ENCODE measurements at places on chromosomes 13 and 19. TPM values are rescaled to one million over a fixed set of nuclear protein-coding genes. Genes with fewer than 3 reads are reported as not detected.
A peak's percentile ranks its signal among the peaks of the same experiment; 100 is the strongest.

DNA sequence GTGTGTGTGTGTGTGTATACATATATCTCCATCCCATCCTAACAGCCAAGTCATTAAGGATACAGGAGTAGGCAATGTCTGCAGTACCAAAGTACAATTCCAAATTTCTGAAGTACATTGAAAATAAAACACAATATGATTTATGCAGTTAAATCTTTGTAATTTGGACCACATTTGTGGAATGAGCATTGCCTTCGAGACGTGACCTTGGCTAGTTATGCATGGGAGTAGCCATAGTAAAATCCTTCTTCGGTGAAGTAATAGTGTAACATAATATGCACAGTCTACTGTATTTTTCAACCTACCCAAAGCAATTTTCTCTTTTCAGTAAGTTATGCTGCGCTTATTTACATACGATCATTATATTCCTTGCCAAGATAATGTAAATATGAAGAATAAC lies 665.7 kb upstream of the GPC6 start:
- H3K36me3 ChIP-seq, result no peaks in the 10 kb centered on the region
- DNase-seq, result no peak

GRCh38 chr13:101262306-101262705 lies 154.0 kb downstream of the NALCN start:
- no peaks in the 10 kb centered on the region for H3K4me1 ChIP-seq
- no peaks in the 10 kb centered on the region for H3K27me3 ChIP-seq
- DNase-seq, result no peak
- no peak overlapping the region for H3K27ac ChIP-seq
- no peaks in the 10 kb centered on the region for H3K36me3 ChIP-seq
- no peak overlapping the region for H3K4me3 ChIP-seq

GRCh38 chr13:106077017-106077416 lies 458.4 kb downstream of the EFNB2 start:
- no peak overlapping the region for H3K27ac ChIP-seq
- no peaks in the 10 kb centered on the region for H3K27me3 ChIP-seq
- no peak for DNase-seq
- H3K4me1 ChIP-seq, result no peaks in the 10 kb centered on the region

DNA sequence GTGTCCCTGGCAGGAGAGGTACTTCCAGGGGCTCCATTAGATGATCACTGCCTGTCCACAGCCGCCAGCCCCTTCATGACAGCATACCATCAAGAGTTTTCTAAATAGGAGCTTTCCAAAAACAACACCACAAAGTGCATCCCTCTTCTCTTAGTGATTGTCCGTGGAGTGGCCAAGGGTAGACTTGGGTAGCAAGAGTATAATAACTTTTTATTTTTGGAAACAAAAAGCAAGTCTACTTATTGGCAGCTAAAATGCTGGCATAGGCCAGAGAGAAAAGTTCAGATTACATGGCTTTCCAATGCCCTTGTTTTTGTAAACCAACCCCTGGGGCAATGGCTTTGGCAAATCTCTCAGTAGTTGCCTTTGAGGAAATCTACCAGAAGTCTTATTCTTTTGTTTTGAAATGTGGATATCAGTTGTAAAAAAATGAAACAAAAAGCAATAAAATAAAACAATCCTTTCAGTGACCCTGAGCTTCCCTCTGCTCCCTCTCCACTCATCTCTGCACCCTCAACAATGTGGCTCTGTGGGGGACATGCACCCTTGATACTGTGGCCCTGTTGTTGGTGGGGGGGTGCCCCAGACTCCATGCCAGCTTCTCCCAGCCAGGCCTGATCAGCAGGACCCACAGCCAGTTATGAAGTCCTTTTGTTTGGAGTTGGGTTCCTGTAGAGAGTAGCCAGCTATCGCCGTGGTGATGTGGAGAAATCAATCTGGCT lies 294.1 kb downstream of the DLEU7 start:
- H3K27me3 ChIP-seq, result no peaks in the 10 kb centered on the region
- H3K27ac ChIP-seq, result no peak overlapping the region
- DNase-seq, result no peak
- no peak overlapping the region for H3K4me3 ChIP-seq
- no peaks in the 10 kb centered on the region for H3K4me1 ChIP-seq
- no peaks in the 10 kb centered on the region for H3K36me3 ChIP-seq

CEACAM1 gene
- total RNA-seq, result 2.5 TPM

- peak overlapping the region; percentile 38 for H3K4me3 ChIP-seq
- H3K27me3 ChIP-seq, result no peaks in the 10 kb centered on the region
- no peaks in the 10 kb centered on the region for H3K36me3 ChIP-seq
- peak; percentile 91 for DNase-seq
- peak overlapping the region; percentile 41 for H3K27ac ChIP-seq
- H3K4me1 ChIP-seq, result peaks cover 47% of the 10 kb centered on the region
Observed at GRCh38 chr19:8001995-8002849, 3.2 kb downstream of the ELAVL1 start.

DNA sequence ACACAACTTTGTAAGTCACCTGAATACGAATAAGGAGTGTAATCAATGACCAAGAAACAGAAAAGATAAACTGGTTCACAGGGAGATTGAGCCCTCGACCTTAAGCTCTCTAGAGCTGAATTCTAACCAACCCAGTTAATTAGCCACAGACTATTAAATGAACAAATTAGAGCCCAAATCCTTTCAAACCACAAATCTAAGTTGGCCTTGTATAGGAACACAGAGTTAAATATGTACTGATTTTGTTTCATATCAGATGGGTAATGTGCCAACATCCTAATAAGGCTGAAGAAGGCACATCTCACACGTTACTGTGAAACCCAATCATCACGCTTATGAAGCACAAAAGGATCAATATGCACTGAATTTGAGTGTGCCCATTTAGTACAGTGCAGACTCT lies 156.1 kb downstream of the LHFPL6 start:
- H3K4me1 ChIP-seq, result peaks cover 55% of the 10 kb centered on the region
- H3K36me3 ChIP-seq, result no peaks in the 10 kb centered on the region
- no peak overlapping the region for H3K27ac ChIP-seq
- no peaks in the 10 kb centered on the region for H3K27me3 ChIP-seq
- no peak overlapping the region for H3K4me3 ChIP-seq

DNA sequence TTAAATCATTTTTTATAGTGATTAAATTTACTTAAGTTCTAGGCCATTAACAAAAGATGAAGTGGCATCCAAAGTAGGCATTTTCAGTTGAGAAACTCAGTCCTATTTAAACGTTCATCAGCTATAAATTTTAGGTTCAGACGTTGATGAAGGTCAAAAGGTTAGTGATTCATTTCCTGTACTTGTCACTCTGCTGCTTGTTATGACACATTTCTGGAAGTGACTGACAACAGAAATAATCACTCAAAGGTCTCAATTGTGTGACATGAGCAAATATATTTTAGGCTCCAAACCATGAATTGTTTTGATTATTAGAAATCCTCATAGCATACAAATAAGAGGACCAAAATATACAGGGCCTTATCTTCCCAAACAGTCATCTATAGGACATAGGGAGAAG lies 10.3 kb upstream of the EDNRB start:
- H3K27ac ChIP-seq, result no peak overlapping the region
- no peak overlapping the region for H3K4me3 ChIP-seq
- H3K4me1 ChIP-seq, result no peaks in the 10 kb centered on the region
- no peaks in the 10 kb centered on the region for H3K27me3 ChIP-seq
- H3K36me3 ChIP-seq, result no peaks in the 10 kb centered on the region

DNA sequence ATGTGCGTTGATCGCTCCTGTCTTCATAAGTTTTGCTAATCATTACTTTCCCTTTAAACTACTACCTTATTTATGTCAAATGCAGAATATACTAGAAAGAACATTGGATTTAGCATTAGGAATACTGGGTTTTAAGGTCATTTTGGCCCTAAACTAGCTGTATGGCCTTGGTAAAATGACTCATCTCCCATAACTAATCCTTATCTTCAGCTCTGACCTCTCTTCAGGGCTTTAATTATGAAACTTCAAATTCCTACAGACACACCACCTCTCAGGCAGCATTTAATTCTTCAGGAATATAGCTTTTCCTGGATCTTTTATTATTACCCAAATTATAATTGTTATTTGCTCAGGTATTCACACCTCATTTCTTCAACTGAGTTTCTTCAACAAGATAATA lies 121.2 kb downstream of the STARD13 start:
- DNase-seq, result no peak
- peaks cover 13% of the 10 kb centered on the region for H3K4me1 ChIP-seq
- no peaks in the 10 kb centered on the region for H3K27me3 ChIP-seq
- H3K4me3 ChIP-seq, result no peak overlapping the region
- peaks cover 63% of the 10 kb centered on the region for H3K36me3 ChIP-seq

LACC1 gene
- total RNA-seq, result 4.3 TPM

DNA sequence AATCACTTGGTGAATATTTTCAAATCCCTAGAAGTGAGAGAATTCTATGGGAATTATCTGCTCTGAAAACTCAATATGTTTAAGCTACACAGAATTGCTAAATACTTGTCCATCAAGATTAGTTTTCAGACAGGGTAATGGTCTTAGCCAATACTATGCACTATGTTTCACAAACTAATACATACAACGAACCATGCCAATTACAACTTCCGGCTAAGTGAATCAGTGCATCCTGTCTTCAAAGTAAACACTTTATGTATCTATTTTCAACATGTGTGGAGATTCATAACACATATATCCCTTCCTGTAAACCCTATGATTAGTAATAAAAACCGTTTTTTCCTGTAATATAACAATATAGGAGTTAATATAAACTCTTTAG lies 181.5 kb downstream of the POSTN start:
- H3K27ac ChIP-seq, result no peak overlapping the region
- H3K4me1 ChIP-seq, result no peaks in the 10 kb centered on the region
- no peak for DNase-seq
- no peaks in the 10 kb centered on the region for H3K27me3 ChIP-seq
- H3K36me3 ChIP-seq, result no peaks in the 10 kb centered on the region
- no peak overlapping the region for H3K4me3 ChIP-seq

DAND5 gene
- total RNA-seq, result 12.1 TPM

LNX2 gene
- total RNA-seq, result 15.2 TPM

DNA sequence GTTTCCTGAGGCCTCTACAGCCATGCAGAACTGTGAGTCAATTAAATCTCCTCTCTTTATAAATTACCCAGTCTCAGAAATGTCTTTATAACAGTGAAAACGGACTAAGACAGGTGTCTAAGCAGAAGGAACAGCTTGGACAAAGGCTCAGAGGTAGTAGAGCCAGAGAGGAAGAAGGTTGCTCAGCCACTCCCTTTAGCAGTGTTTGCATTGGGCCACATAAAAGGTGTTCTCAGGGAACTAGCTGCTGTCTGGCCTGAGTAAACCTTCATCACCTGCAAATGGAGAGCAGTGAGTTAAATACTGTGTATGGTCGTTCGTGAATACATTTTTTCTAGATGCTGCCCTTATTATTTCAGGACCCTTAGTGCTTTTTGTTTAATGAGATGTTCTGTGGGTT lies 383.4 kb downstream of the EFNB2 start:
- H3K27ac ChIP-seq, result no peak overlapping the region
- DNase-seq, result no peak
- no peaks in the 10 kb centered on the region for H3K4me1 ChIP-seq
- no peak overlapping the region for H3K4me3 ChIP-seq
- no peaks in the 10 kb centered on the region for H3K36me3 ChIP-seq

GRCh38 chr13:98199480-98199879 lies 22.4 kb upstream of the RNF113B start:
- H3K4me1 ChIP-seq, result no peaks in the 10 kb centered on the region
- no peaks in the 10 kb centered on the region for H3K27me3 ChIP-seq
- H3K4me3 ChIP-seq, result no peak overlapping the region
- H3K36me3 ChIP-seq, result no peaks in the 10 kb centered on the region
- no peak for DNase-seq

DNA sequence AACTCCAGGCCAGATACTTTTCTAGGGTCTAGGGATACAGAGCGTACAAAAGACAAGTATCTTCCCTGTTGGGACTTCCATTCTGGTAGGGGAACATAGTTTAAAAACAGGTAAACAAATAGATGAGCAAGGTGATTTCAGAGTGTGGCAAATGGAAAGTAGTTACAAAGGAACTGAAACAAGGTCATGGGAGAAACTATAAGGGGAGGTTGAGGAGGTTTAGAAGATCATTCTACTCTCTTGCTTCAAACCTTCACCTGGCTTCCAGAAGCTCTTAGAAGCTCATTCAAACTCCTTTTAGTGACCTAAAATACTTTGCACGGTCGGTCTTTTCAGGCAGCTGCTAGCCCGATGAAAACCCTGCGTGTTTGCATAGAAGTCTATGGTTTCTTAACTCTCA lies 9.1 kb downstream of the FFAR2 start:
- H3K4me3 ChIP-seq, result no peak overlapping the region
- H3K27me3 ChIP-seq, result no peaks in the 10 kb centered on the region
- no peak overlapping the region for H3K27ac ChIP-seq
- no peak for DNase-seq
- H3K36me3 ChIP-seq, result no peaks in the 10 kb centered on the region
- peaks cover 21% of the 10 kb centered on the region for H3K4me1 ChIP-seq

DNA sequence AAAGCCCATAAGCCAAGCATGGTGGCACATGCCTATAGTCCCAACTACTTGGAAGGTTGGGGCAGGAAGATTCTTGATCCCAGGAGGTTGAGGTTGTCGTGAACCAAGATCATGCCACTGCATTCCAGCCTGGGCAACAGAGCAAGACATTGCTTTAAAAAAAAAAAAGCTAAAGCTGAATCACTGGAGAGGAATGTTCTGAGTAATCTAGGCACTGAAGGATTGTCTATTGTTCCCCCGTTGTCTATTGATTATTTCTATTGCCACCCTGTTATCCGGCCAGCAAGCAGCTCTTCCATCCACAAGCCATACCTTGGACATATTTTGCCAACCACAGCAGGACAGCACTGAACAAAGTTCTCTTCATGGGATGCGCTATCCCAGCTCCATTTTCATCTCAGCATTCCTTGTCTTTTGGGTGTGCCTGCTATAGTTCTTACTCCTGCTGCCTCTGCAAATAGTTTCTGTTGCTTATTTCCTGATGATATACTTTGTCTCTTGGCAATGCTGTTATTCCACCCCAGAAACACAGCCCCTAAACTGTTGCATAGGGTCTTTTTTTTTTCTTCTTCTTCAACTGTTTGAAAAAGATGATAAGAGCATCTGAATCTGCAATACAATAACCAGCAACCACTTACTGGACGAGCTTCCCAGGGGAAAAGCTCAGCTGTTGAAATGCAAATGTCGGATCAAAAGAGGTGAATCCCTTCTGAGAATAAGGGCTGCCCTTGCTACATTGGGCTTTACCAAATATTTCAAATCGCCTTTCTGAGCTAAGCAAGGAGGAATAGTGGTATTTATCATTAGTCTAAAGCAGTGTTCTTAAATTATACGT lies 22.2 kb upstream of the SIAH3 start:
- no peaks in the 10 kb centered on the region for H3K27me3 ChIP-seq
- H3K4me3 ChIP-seq, result no peak overlapping the region
- H3K36me3 ChIP-seq, result no peaks in the 10 kb centered on the region
- no peak overlapping the region for H3K27ac ChIP-seq
- H3K4me1 ChIP-seq, result no peaks in the 10 kb centered on the region
- no peak for DNase-seq

LILRA1 gene
- 0.75 TPM for total RNA-seq

DNA sequence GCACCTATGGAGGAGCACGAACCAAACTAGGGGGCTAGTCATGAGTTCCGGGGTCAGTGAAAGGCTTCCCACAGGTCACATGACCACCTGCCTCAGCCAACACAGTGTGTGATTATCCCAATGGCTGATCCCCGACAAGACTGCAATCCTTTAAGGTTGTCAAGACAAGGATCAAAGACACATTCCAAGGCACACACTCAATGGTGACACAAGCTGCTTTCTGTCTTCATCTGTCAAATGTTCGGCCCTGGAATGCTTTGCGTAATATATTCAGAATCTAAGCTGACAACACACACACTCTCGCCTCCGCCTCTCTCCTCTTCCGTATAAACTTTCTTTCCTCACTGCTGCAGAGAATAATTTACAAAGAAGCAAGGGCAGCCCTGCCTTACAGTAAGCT lies 11.7 kb downstream of the RANBP3 start:
- no peak overlapping the region for H3K4me3 ChIP-seq
- no peaks in the 10 kb centered on the region for H3K27me3 ChIP-seq
- DNase-seq, result peak; percentile 20
- peak overlapping the region; percentile 75 for H3K27ac ChIP-seq
- peaks cover 6% of the 10 kb centered on the region for H3K36me3 ChIP-seq
